Hindlimb muscle (tissue), 1 donor: ENCODE measurements at places on chromosomes 13 and 19.

- peak; percentile 82 for DNase-seq
These were observed 33.1 kb upstream of the SERP2 start for GRCh38 chr13:44340508-44340907.

GRCh38 chr13:75760131-75761021 lies 124.2 kb downstream of the LMO7 start:
- DNase-seq = no peak

GRCh38 chr19:55173714-55174409 lies 6.2 kb downstream of the SYT5 start:
- no peak for DNase-seq

- no peak for DNase-seq
These were observed 76.6 kb downstream of the ZMYM2 start for GRCh38 chr13:20035130-20035529.

DNA sequence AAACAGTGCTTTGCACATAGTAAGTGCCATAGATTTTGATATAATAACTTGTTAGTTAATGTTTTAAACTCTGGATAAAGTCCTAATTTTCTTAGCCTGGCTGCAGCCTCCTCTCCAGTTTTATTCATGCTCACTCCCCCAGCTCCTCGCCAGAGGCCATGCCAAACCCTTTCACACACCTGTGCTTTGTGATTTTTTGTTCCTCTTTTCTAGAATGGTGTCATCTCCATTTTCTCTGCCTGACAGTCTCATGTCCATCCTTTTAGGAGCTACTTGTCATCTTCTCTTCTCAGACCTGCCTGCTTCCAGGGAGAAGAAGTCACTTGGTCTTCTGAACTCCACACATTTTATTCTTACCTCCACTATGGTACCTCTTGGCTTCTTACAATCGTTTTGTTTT lies 55.8 kb upstream of the SPATA13 start:
- no peak for DNase-seq

DNA sequence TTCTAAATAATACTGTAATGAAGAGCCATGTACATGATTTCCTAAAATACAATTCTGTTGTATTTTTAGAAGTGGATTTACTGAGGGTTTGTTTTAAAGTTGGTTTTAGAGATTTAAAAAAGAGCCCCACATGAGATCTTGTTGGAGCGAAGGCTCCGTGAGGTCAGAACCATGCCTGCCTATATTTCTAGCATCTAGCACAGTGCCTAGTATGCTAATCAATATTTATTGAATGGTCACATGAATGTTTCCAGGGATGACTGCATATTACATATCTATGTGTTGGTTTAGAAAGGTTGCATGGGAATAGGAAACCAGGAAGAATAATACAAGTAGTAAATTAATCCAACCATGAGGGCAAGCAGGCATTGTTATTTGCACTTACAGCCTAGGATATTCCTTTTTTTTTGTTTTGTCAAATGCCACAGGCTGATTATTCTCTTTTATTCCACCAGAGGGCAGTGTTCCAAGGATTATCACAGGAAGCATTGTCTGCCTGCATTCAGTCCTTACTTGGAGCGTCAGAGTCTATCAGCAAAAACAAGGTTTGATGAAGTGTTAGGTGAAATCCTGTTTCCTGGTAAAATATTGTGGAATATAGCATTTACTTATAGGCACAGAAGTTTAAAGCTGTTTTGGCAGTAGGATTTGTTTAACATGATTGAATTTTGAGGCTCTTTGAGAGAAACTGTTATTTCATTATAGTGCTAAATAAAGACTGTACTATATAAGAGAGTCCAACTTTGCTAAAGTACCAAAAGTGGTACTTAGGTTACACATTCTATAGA lies 46.8 kb downstream of the COG3 start:
- peak; percentile 49 for DNase-seq
